ENCODE measurements at places on chromosomes 5 and 9. TPM values are rescaled to one million over a fixed set of nuclear protein-coding genes. Genes with fewer than 3 reads are reported as not detected.

The TMC1 gene
- 0.57 TPM for total RNA-seq

The ECSCR gene
- not detected for total RNA-seq

The TLX3 gene
- total RNA-seq, result 4.6 TPM

The SURF1 gene
- 71.7 TPM for total RNA-seq

The TAF11L11 gene
- not detected for total RNA-seq

The PLPPR1 gene
- not detected for total RNA-seq

The EDIL3 gene
- total RNA-seq, result 0.32 TPM

- DNase-seq, result no peak
These were observed 68.2 kb upstream of the EGFLAM start for GRCh38 chr5:38190111-38190510.

GRCh38 chr5:97764700-97765099 is 581.7 kb upstream of the RIOK2 start:
- DNase-seq, result no peak

GRCh38 chr5:33659526-33660169 is 218.9 kb downstream of the TARS1 start:
- DNase-seq, result no peak

DNA sequence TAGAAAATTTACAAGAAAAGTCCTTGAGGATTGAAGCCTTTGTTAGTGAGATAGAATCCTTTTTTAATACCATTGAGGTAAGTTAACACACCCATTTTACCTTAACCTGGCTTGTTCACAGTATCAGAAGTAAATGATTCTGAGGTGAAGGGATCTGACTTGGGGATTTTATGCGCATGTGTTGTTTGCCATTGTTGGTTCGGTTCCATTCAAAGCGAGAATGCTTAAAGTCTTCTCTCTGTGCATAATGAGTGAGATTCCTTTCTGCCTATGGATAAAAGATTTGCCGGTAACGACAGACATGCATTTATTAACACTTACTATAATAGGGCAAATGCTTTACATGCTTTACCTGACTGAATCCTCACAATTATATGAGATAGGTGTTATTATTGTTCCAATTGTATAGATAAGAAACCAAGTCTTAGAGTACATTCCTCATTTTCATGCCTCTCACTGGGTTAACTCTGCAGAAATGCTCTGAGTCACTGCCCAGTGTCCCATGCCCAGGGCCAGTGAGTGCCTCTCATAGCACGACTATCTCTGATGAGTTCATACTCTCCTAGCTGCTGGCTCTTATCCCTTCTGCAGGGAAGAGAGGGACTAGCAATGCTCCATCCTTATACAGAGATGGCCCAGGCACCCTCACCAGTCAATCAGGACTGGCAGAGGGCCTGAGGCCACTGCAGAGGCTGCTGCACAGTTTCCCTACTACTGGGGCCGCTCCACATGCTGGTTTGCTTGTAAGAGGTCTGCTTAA is 54.4 kb downstream of the CMYA5 start:
- no peak for DNase-seq

- peak; percentile 52 for DNase-seq
These were observed 74.2 kb downstream of the NTNG2 start for GRCh38 chr9:132235894-132236661.

GRCh38 chr5:159817262-159818029 is 98.8 kb upstream of the ADRA1B start:
- DNase-seq, result no peak

DNA sequence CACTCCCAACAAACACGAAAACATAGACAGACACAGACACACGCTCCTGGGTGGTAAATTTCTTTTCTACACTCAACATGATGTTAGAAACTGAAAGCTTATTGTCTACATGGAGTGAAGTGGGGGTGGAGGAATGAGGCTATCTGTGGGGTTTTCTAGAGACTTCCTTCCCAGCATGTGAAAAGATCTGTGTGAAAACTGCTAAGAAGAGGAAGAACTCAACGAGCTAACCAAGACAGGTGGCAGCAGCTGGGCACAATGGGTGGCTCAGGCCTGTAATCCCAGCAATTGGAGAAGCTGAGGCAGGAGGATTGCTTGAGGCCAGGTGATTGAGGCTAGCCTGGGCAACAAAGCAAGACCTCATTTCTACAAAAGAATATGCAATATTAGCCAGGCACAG is 7.6 kb downstream of the FYB1 start:
- DNase-seq, result no peak

GRCh38 chr5:67124556-67124955 is 72.0 kb downstream of the CD180 start:
- no peak for DNase-seq

- DNase-seq, result no peak
These were observed 39.8 kb downstream of the ADRA1B start for GRCh38 chr5:159956074-159956473.

DNA sequence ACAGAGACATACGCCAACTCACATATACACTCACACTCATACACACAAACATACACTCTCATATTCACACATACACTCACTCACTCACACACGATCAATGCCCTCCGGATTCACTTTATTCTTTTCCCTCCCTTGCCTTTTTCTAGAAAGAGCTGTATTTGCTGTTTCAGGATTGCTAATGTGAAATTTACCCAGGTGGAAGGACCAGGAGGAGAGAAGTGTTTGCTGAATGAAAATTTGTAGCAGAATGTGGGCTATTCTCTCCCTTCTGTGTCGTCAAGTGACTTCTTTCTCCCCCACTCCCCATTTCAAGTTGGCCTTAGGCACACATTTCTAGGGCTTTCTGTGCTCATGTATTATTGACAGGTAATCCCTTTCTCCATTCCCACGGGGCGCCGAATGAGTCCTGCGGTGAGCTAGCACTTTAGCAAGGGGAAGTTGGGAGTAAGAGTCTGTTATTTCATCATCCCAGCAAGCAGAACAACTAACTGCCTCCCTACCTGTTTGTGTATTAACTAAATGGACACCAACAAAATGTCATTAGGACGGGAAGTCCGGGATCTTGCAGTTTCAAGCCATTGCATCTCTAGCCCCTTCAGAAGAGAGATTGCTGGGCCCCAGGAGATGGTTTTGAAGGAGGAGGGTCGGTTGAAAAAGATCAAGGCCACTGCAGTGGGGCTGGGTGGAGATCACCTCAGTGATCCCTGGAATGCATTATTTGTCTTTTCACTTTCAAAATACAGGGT is 97.1 kb upstream of the TAF11L2 start:
- DNase-seq, result no peak

DNA sequence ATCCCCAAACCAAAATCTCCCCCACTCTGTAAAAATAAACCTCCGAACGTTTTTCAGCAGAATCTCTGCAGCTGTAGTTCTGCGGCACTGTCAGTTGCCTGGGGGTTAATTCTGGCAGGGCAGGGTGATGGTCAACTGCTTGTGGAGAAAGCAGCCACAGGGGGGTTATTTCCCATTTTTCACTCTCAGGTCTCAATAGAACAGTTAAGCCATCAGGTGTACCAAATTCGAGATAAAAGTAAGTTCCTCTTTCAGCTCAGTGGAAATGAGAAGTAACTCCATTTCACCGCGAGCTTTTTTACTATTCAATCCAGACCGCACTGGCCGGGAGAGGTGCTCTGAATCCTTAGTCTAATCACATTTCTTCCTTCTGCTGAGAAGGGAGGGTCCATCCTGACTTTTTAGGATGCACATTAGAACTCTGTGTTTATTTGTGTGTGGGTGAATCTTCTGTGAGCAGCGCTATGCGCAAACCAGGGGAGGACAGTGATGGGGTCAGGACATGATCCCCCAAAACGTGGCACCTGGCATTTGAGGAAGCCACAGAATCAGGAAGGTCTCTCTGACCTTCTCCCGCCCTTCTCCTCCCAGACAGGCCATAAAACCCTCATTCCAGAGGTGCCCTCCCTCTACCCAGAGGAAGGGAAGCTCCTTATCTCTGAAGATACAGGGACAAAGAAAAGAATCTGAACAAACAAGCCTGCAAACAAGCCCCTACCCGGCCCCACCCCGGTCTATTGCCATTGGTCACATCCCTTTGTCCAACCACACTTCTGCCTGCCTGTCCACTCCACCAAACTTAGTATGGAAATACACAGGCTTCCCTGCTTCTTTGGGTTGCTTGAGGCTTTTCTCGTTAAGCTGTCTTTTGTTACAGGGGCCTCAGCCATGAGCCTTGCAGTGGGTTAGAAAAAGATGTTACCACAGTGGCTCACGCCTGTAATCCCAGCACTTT is 229.0 kb downstream of the ROR2 start:
- no peak for DNase-seq

GRCh38 chr5:122756264-122756911 is 18.5 kb upstream of the SNX2 start:
- DNase-seq, result no peak

DNA sequence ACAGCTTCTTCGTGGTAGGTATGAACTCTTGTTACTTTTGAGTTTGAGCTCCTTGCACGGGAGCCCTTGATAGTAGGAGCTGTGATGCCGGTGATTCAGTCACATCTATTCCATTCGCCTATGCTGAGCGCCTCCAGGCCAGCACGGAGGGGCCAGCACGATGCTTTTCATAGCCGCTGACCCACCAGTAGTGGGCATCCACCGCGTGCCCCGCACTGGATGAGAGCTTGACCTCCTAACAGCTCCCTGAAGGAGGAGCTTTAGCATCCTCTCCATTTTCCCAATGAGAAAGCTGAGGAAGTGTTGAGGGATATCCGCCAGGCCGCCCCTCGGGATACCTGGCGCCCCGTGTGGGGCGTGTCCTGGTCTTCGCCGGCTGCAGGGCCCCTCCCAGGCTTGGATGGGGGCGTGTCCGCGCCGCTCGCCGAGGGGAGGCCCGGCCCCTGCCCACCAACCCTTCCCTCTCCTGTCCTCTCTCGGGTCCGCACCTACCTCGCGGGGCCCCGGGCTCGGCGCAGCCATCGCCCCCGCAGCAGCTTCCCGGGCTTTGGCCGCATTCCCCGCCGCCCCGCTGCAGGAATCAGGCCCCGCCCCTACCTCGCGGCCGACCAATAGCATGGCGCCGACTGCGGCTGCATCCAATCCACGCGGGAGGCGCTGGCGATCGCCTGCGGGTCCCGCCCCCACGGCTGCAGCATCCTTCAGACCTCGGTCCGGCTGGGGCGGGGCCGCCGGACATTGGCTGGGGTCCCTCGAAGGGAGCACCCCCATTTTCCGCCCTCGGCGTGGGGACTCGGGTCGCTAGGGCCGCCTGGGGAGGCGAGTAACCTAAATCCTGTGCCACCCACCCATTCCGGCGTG is at the start of gene PIP5KL1:
Gene PIP5KL1 (minus strand): TSS at position 547 of the 861 bp plus-strand sequence. CDS start 25 bp downstream, at position 522.
- DNase-seq, result peak; percentile 52

DNA sequence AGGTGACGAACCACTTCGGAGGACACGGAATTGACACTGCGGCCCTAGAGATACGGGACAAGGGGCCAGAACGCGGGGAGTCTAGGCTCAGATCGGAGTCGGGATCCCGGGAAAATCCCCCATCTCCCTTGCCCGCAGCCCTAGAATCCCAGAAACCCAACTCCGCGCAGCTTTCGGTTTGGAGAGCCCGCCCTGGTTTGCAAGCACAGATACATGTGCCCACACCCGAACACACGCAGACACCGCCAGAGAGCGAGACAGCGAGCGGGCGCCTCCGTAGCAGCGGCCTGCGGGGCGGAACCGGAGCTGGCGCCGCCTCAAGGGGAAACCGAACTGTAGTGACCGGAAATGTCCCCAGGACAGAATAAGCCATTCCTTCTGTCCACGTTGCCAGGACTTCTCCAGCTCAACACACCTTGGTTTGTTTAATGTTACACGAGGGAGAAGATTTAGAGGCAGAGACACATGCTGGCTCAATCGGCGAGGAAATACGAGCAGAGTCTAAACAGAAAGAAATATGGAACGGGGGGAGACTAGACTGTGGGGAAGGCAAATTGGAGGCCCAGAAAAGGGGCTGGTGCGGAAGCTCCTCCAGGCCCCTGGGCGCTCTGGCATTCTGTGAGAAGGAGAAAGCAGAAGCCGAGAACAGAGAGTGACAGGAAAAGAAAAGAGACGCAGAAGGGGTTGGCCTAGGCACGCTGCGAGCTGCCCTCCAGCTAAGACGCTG is 2.9 kb upstream of the PAX5 start:
- DNase-seq, result no peak

GRCh38 chr5:82595113-82595512 is 317.0 kb upstream of the RPS23 start:
- no peak for DNase-seq

DNA sequence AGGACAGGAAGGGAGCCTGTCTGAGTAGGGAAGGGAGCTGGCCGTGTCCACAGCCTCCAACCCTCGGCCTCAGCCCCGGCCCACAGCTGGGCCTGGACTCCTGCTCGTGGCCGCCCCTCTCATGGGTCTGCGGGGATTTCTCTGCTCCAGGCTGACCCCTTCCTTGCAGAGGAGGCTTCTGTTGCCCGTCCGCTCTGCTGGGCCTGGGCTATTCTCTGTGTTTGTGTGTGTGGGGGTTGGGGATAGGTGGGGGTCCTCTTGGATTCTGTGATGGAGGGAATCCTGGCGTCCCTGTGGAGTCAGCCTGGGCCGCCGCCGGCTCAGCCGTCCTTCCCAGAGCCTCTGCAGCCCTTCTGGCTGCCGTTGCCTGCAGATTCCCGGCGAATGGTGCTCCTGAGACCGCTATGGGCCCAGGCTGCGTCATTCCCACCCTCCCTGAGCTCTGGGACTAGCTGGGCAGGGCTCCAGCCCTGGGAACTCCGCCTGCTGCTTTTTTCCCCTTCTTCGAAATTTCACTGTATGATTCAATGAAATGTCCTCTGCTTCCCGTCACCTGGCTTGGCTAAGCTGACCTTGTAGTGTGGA is 64.2 kb downstream of the FGF18 start:
- no peak for DNase-seq

DNA sequence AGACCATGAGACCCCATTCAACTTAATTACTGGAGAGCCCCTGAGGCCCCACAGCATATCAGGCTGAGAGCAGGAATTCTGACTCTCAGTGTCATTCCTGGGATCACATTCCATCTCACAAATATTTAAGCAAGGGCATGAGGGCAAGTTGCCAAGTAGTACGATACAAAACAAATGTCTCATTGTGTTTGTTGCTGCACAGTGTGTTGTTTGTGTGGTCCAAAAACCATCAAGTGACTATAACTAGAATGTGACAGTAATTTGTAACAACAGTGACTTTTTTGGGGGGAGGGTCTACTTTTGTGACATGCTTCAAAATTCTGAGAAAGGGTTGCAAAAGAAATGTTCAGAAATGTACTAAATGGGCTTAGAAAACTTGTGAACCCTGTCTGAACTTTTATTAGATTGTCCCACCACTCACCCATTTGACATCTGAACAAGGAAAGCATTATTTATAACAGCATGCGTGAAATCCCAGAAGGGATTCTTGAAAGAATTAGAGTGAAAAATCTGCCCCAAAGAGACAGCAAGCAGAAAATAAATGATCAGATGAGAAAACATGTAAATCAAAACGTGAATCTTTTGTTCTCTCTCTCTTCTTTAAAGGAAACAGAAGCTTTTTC is 347.0 kb downstream of the NTRK2 start:
- no peak for DNase-seq

GRCh38 chr9:90098408-90098807 is 493.6 kb downstream of the GADD45G start:
- DNase-seq, result no peak
